ENCODE measurements at places on chromosomes 6 and 20.

- DNase-seq = no peak
Observed at GRCh38 chr20:49461894-49462620, 20.4 kb downstream of the KCNB1 start.

GRCh38 chr6:74256781-74257180, 560.8 kb downstream of the CD109 start:
- no peak for DNase-seq

- DNase-seq = no peak
Observed at GRCh38 chr20:5833309-5833941, 83.2 kb downstream of the SHLD1 start.

- DNase-seq = no peak
Observed at GRCh38 chr6:111743360-111743759, 129.9 kb downstream of the FYN start.

DNA sequence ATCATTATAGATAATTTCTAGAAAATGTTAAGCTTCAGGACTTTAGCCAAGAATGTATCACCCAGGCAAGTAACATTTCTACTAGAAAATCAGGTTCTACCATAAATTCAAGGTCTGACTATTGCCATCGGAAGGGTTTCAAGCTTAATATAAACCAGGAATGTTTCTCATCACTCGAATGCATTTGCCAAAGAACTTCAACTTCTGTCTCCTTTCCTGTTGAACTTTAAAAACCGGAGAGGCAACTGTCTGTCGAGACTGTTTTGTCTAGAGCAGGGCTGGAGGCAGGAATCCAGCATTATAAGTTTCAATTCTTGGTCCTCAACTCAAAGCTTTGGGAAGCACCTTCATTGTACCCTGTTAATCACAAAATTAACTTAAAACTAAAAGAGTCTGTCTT, 264.7 kb downstream of the ZNF217 start:
- no peak for DNase-seq

GRCh38 chr20:59788196-59788735, 145.2 kb downstream of the SYCP2 start:
- DNase-seq = no peak

DNA sequence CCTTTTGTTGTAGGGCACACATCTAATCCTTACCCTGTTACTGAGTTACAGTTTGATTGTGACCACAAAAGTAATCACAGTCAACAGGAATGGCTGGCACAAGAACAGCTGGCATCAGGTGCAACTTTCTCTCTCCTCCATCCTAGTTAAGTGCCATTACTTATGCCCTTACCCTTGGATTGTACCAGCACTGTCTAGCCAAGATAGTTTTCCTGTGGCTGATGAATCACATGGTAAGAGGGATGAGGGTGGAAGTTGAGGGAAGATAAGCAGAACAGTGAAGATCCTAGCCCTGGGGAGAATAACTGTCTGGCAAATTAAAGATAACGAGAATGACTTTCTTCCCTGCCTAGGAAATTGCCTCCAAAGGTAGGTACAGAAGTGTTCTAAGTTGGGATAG, 42.0 kb downstream of the RNF217 start:
- no peak for DNase-seq

DNA sequence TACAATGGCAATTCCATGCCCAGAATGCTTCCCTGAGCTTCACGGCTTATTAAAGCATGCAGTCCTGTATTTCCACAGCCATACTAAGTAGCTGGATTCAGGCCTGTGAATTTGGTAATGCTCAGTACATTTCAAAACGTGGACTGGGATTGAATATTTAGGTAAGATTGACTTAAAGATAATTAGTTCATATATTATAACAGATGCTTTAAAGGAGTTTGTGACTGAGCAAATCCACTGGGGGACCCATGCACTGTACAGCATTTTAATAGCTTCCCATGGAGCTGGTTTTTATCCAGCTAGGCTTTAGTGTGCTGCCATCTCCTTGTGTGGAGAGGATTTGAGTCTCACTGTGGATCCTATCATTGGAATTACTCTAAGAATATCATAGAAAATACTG, 420.9 kb upstream of the FLRT3 start:
- DNase-seq = no peak

DNA sequence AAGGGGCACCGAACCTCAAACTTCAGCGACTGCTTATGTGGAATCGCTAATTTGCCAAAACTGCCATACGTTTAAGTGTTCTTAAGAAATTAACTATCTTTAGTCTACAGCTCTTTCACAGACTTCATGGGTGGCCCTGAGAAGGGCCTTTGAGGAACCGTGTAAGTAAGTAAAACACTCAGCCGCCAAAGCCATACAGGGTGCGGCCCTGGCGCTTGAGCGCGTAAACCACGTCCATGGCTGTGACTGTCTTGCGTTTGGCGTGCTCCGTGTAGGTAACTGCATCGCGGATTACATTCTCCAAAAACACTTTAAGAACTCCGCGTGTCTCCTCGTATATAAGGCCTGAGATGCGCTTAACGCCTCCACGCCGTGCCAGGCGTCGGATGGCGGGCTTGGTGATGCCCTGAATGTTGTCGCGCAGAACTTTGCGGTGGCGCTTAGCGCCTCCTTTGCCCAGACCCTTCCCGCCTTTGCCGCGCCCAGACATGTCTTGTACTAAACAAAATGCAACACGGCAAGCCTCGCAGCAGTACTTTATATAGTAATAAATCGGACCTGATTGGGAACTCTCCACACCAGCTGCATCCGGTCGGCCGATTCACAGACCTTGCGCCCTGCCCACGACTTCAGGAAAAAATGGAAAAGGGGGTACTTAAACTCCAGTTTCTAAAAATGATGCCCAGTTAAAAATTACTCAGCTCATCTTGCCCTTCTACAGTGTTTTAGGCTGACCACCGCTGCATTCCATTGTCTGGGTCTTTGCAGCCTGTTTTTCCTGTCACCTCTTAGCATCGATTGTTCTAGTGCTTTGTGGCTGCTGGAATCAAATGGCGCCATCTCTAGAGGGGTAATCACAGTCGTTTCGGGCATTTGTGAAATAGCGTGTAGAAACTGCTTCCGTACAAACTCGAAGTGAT, 38.9 kb downstream of the OR2B2 start:
- DNase-seq = peak; percentile 35

DNA sequence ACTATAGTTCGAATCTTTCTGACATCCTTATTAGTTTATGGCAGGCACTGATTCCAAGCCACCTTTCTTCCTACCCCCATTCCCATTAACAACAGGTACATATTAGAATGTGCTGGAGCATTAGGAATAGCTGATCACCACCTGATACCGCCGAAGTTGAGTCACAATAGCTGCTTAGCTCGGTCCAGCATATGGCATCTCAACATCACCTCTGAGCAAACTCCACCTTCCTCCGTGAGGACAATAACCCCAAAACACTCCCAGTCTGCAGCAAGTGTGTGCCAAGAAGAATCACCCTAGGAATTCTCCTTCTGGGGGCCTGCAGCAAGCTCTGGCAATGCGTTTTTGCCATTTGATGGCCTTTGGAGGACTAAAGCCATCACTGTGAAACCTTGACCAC, 8.7 kb downstream of the PMEPA1 start:
- DNase-seq = no peak

DNA sequence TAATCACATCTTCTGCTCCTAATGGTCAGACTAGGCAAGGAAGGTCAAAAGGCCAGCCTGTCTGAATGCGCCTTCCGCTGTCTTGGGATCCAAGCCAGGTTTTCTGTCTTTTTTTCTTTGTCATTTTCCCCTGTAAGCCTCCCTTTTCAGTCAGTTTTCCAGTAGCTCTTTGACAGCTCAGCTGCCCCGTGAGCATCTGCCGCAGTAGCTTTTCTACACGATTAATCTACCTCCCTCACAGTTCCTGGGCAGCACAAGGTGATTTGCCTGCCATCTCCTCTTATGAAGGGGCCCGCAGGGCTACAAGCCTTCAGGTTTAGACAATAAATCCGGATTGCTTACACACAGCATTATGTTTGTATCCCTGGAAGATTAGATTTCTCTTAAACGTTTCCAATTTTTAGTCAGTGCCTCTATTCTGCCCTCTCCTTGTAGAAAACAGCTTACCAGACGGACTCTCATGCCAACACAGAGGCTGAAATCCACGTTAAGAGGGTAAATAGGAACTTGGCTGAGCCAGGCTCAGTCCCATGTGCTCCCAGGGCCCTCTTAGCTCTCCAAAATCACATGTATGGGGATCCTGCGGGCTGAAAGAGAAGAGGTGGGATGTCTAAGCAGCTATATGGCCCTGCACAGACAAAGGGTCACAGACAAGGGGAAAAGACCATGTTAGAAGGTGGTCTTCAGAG, 77.2 kb downstream of the LY86 start:
- no peak for DNase-seq

DNA sequence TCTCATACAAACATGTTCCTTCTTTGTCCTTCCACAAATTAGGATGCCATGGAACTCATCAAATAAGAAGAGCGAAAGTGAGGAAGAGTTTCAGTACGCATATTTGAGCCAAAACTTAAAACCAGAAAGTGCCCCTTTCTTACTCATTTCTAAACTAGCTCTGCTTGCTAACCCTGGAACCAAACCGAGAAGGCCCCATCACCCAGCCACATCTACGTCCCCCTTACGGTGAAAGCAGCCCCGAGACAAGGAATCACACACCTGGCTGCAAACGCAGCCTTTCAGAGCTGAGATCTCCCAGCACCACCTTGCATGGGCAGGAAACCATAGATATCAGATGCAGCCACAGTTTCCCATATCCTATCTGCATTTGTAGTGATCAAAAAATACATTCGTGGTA, 28.5 kb downstream of the TRERF1 start:
- DNase-seq = no peak

DNA sequence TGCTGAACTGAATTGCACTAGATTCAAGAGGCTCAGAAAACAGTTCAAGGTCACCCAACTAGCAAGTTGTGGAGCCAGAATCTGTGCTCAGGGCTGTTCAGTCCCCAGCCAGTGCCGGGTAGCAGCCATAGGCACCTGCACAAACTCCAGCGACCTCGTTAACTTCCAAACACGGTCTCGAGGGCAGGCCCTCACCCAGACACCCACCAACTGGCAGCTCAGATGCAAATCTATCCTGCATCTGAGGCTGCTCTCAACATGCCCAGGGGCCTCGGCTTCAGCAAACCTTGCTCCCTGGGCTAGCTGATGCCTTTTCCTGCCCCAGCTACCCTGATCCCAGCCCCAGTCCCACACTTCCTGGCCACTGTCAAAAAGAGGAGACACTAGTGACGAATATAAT, 3.7 kb downstream of the JPH2 start:
- DNase-seq = no peak

DNA sequence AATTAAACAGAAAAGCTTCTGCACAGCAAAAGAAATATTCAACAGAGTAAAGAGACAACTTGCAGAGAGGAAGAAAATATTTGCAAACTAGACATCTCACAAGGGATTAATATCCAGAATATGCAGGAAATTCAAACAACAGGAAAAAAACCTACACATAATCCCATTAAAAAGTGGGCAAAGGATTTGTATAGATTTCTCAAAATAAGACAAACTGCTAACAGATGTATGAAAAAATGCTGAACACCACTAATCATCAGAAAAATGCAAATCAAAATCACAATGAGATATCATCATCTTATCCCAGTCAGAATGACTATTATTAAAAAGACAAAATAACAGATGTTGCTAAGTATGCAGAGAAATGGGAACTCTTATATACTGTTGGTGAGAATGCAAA, 129.6 kb downstream of the SYNDIG1 start:
- no peak for DNase-seq

GRCh38 chr6:31094389-31094881, 17.9 kb downstream of the C6orf15 start:
- DNase-seq = no peak

GRCh38 chr20:49571553-49571835, 3.6 kb upstream of the PTGIS start:
- DNase-seq = no peak

DNA sequence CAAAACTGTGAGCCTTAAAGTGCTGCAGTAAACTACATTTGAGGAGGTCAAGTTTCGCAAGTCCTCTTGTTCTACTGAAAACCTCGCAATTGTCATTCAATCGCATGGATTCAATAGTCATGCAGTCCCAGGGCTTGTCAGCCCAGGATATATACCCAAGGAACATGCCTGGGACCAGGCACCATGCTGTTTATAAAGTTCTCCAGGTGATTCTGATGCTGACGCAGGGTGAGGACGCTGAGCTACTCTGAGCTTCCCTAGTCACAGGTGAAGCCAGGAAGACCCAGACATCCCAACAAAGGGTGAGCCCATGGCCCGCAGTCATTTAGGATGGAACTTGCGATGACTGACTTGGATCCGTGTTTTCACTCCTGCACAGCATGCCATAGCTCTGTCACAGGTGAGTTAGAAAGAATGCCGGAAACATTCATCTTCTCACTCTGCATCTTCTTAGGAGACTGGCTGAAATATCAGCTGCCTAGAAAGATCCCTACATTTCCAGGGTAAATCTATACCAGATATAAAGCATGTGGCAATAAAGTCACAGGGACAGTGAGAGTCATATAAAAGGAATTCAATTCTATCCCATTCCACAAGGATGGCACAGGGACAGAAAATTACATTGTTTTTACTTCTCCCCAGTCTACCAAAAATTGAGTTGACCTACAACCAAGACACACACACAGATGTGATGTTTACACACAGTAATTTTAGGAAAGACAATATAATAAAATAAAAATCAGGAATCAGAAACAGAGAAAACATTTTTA, 27.0 kb upstream of the SSTR4 start:
- no peak for DNase-seq

- DNase-seq = no peak
Observed at GRCh38 chr6:39113788-39114187, 1.2 kb downstream of the SAYSD1 start.

DNA sequence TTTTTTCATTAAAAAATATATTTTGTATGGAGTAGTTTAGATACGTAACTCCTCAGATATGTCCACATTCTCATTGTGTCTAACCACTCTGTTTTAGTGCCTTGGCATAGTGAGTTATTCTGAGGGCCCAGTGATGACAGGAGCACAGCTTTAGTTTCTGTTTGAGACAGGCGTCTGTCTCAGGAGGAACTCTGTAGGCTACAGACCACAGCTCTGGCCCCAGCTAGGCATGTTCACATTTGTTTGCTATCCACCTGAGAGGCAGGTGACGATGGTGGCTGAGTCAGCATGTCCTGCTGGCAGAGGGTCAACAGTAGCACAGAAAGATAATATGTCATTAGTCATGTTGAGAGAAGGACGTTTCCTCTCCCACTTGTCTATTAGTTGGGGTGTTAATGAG, 16.3 kb downstream of the LRRC1 start:
- no peak for DNase-seq

GRCh38 chr20:62822788-62823651, 6.2 kb downstream of the COL9A3 start:
- no peak for DNase-seq

DNA sequence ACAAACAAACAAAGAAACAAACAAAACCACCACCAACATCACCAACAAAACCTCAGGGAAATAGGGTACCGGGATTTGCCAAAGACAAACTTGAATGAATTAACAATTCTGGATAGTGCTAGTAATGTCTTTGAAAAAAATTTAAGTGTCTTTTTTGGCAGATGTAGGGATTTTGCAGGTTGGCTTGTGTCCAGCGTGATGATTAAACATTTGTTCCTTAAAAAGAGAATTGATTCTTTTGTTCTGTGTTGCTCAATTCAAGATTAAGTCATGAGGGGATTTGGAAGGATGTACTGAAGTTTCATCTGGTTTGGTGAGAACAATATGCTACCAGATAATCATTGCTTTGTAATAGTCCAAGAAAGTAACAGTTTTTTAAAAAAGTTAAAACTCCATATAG, 125.1 kb upstream of the HS3ST5 start:
- no peak for DNase-seq

GRCh38 chr20:62623488-62624324, 18.6 kb upstream of the SLCO4A1 start:
- peak; percentile 67 for DNase-seq

All from amniotic stem cell (primary cell).